ENCODE measurements at places on chromosomes 2 and 18.

DNA sequence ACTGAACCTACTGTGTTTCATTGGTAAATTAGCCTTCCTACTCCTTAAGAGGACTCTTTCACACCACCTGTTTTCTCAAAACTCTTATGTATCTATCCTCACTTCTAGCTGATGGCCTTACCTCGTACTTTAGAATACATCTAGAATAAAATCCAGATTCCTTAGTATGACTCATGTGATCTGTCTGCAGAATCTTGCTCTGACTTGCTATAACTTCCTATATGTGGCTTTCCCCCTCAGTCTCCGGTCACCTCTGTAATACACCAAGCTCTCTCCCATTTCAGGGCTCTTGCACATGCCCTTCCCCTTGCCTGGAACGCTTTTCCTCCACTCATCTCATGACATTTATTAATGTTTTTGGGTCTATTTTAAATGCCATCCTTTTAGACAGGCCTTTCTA lies 95.6 kb upstream of the LHCGR start:
- no peak for DNase-seq

GRCh38 chr18:9885170-9886004 lies at the start of gene TXNDC2:
TSS of gene TXNDC2 (plus strand) at chr18:9885973. CDS start at chr18:9886681, 708 bp downstream.
- no peak for DNase-seq

DNA sequence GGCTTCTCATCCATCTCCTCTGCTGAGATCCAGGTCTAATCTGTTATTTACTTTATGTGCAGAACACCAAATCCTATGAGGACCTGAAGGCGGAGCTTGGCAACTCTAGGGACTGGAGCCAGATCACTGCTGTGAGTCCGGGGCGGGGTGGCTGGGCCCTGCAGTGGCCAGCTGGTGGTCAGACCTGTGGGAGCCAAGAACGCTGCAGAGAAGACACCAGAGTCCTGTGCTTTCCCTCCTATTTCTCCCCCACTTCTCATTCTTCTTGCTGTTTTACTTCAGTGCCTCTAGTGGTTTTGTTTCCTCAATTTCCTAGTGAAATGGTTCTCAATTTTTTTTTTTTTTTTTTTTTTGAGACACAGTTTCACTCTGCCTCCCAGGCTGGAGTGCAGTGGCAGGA lies 19.7 kb downstream of the VIL1 start:
- no peak for DNase-seq

DNA sequence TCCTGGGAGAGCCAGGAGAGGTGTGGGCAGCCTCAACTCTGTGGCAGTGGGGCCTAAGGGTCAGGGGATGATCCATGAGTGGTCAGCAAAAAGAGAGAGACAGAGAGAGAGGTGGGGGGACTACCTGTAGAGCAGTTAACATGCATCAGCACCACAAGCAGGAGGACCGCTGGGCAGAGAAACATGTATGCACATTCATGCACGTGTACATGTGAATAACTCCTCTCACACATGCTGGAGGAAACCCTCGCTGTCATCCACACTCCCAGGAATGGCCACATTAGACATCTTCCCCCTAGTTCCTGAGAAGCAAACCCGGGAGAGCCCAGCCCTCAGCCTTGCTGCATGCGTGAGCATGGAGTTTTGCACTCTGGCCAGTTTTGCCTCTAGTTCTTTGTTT lies 166.1 kb downstream of the SMAD7 start:
- DNase-seq = no peak

- no peak for DNase-seq
These were observed 499 bp upstream of the LMAN1 start for GRCh38 chr18:59359576-59359952.

DNA sequence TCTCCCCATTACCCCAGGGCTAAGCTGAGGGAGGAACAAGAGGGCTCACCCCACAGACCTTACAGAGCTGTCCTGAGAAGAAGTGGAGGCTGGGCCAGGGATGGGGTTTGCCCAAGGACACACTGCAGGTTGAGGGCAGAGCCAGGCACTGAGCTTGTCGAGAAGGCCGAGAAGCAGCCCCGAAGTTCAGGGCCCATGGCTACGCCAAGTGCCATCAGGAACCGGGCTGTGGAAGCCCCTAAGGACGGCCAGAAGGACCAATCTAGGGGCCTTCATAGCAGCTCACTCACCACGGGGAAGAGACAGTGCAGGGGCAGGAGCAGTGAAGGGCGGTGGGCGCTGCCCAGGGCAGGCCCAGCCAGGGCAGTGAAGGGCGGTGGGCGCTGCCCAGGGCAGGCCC lies 18.6 kb upstream of the AGXT start:
- no peak for DNase-seq

DNA sequence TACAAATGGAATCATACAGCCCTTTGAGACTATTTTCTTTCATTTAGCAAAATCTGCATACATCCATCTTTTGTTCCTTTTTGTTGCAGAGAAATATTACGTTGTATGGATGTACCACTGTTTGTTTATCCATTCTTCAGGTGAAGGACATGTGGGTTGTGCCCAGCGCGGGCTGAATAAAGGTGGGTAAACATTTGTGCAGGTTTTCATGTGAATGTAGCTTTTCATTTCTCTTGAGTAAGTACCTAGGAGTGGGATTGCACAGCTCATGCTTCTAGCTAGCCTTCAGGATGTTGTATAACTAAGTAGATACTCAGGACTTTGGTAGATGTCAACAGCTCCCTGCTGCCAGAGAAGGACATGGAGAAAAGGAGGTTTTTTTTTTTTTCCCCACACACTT lies 50.6 kb upstream of the SPRED2 start:
- no peak for DNase-seq

DNA sequence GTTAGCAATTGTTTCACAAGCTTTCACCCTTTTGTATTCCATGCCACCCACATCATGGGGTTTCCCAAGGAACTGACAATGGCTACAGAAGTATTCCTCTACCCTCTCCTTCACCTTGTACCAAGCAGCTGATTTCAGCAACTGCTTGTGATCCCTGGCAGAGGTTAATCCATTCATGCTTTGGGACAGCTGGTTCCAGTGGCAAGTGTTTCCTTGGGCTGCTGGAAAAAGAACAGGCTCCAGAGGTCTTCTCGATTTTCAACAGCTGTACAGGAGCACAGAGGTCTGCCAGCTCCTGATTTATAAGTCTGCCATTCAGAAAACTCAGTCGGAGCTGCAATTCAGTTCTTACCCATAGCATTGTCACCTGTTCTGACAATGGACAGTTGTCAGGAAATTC lies 239.2 kb upstream of the CWC22 start:
- no peak for DNase-seq

DNA sequence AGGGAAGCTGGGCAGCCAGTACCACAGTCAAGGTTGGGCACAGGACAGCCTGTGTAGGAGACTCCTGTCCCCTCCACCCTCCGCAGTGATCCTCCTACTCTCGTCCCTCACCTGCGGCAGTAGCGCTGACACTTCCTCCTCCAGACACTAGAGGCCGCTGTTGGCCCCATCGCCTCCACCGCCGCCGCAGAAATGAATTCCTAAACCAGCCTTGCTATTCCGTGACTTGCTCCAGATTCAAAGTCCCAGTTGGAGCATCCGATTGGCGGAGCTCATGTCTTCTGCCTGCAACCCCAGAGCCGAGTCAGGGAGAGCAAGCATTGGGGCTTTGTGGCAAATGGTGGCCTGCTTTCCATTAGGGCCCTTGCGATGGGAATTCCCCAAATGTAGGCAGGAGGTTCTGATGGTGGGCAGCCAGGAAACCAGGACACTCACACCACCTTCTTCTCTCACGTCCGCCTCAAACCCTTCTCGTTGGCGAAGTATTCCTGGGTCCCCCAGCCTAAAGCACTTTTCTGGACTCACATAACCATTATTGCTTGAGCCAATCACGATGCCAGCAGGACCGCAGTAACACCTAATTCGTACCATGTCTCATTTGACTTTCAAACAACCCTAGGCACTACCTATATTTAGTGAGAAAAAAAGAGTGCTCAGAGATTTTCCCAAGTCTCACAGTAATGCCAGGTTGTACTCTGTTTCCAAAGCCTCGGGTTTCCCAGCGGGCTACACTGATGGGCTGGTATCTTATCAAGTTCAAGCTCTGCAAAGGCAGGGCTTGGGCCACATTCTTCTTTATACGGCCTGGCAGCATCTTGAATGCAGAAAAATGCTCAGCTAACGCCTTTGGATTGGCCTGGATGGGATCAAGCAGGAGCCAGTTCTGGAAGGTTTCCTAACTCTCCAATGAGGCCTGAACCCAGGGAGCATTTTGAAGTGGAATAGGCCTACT lies 1.2 kb upstream of the DNAJB2 start:
- peak; percentile 82 for DNase-seq

- DNase-seq = no peak
These were observed 70.6 kb upstream of the RAB6C start for GRCh38 chr2:129908721-129909373.

- no peak for DNase-seq
These were observed 52.4 kb downstream of the PMS1 start for GRCh38 chr2:189836644-189837043.

GRCh38 chr2:28411956-28412609 lies 19.4 kb downstream of the FOSL2 start:
- DNase-seq = no peak

GRCh38 chr2:218894151-218894879 lies 13.7 kb downstream of the WNT10A start:
- DNase-seq = peak; percentile 35

GRCh38 chr2:8278709-8279354 lies 403.0 kb upstream of the ID2 start:
- DNase-seq = no peak

GRCh38 chr2:171342067-171342413 lies 91.8 kb downstream of the METTL8 start:
- no peak for DNase-seq

DNA sequence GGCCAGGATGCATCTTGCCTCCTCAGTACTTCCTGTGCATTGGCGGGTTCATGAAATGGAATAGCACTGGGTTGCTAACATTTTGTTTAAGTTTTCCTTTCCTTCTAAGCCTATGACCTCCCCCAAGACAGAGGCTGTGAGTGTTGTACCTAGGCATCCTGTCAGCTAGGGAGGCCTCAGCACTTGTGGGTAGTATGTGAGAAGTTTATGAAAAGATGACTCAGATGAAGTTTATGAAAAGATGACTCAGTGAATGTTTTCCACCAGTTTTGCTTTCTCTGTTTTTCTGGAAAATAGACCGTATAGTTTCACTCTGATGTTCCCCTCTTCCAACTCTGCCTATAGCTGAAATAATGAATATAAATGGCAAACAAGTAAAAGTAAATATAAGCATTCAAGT lies 412.9 kb downstream of the TMEM182 start:
- no peak for DNase-seq

- DNase-seq = no peak
These were observed 36.3 kb downstream of the PTPRM start for GRCh38 chr18:7603259-7604000.

DNA sequence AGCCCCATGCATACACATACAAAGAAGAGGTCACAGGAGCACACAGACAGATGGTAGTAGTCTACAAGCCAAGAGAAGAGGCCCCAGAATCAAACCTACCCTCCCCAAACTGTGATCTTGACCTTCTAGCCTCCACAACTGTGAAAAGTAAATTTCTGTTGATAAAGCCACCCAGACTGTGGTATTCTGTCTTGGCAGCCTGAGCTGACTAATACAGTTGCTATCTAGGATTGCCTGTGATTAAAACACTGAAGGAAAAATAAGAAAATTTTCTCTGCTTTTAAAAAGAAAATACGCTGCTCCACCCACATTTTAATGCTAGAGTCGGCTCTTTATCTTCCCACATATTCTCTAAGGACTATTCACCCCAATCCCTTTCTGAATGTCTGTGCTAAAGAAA lies 143.7 kb upstream of the TMEM200C start:
- DNase-seq = no peak

DNA sequence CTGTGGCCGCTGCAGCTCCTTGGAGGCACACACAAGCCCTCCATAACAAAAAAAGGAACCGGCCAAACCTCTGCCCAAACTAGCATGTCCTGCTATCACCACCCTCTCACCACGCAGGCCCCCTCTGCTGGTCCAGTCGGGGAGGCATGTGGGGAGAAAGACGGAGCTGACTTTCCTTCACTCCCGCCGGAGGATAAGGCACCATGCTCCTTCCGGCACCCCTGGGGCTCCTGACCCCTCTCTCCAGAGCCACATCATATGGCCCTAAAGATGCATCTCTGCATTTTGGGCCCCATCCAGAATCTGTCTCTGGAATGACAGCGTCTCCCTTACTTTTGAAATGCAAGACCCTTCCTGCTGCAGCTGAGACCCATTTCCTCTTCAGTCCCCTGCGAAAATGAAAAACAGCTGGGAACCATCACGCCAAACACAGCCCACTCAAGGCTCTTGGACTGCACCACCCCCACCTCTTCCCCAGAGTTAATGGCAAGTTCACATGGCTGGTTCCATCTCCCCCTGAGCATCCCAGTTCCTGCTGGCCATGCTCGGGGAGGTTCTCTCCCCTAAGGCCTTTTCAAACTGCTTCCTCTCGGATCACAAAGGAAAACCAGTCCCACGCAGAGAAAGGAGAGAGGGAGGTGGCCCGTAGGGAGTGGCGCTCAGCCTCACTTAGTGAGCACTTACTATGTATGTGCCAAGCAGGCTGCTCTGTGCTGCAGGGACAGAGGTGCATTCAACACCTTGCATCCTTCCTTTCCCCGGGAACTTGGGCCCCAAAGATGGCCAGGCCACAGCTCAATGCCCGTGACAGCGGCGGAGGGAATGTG lies 35.2 kb upstream of the MLPH start:
- DNase-seq = no peak

GRCh38 chr2:227765788-227766372 lies 20.2 kb downstream of the SCYGR8 start:
- no peak for DNase-seq

- DNase-seq = no peak
These were observed 68.7 kb upstream of the ACSL3 start for GRCh38 chr2:222792001-222792611.

DNA sequence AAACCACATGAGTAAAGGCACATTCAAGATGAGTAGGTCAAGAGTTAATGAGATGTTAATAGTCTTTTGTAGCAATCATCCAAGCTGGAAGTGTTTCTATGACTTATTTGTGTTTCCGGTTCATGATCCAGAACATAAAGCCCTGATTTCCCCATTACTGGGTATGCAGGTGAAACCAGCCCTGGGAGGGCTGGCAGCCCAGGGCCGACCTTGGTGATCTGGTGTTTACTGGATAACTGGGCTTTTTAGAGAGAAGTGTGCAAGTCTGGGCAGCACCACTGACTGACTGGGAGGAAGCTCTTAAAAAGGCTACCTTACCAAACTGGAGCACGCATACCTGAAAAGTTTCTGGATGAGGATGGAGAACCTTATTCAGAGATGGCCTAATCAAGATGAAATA lies 431.6 kb upstream of the VRK2 start:
- no peak for DNase-seq

- no peak for DNase-seq
These were observed 3.3 kb upstream of the SATB2 start for GRCh38 chr2:199460846-199461710.

DNA sequence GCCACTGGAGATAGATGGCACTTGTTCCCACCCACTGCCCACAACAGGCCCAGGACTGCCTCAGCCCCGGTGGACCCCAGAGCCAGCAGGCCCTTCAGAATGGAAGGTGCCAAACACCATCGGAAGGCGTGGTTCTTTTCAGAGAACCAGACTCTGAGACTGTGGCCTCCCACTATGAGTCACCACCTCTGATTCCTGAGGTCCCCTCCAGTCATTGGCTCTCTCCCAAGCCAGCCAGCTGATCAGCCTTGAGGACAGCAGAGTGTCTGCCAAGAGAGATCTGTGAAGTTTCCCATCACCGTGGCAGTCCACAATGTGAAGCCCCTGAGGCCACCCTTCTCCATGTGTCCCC lies 10.4 kb upstream of the MAP3K2 start:
- no peak for DNase-seq

GRCh38 chr2:83072767-83073166 lies 1386.3 kb downstream of the SUCLG1 start:
- no peak for DNase-seq
